ENCODE measurements at places on chromosomes 6 and 20. TPM values are rescaled to one million over a fixed set of nuclear protein-coding genes. Genes with fewer than 3 reads are reported as not detected.

The ASCC3 gene
- 25.1 TPM for polyA plus RNA-seq

The GNAS-AS1 gene
- 1.3 TPM for polyA plus RNA-seq

The LMBRD1 gene
- polyA plus RNA-seq, result 174 TPM

The LYRM2 gene
- polyA plus RNA-seq, result 41.7 TPM

The TFEB gene
- polyA plus RNA-seq, result 11.7 TPM

The PHACTR3 gene
- 13.1 TPM for polyA plus RNA-seq

The BPI gene
- polyA plus RNA-seq, result 0.80 TPM

- DNase-seq, result no peak
These were observed 156.9 kb downstream of the PAX1 start for GRCh38 chr20:21862259-21862946.

- no peak for DNase-seq
These were observed 268.8 kb downstream of the TMEM242 start for GRCh38 chr6:157054531-157054979.

DNA sequence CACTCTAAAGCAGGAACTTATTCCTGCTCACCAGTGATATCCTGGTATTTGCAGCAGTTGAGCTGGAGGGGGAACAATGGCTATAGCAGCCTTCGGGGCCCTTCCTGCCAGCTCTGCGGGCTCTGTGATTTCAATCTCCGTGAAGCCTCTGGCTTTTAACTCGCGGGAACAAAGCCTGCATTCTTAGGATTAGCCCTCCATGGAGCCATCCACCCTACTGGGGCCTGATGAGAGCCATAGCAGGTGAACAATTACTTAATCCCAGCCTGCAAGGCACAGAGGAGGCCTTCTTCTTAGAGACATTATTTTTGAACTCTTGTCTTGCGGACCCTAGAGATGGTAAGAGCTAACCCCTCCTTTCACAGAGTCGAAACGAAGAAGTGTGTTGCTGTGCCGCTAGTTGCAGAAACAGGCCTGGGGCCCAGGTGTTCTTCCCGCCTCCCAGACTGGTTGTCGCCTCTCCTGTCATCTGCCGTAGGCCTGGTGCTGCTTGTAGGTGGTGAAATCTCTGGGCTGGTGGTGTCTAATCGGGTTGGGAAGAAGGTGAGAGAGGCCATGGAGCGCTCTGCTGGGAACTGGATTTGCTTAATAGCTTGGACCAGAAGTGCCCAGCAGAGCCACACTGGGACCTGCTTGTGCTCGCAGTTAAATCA lies 9.7 kb downstream of the GHRH start:
- no peak for DNase-seq

The MUCL3 gene
- polyA plus RNA-seq, result not detected

- no peak for DNase-seq
These were observed 135.1 kb downstream of the EDN3 start for GRCh38 chr20:59435518-59435917.

DNA sequence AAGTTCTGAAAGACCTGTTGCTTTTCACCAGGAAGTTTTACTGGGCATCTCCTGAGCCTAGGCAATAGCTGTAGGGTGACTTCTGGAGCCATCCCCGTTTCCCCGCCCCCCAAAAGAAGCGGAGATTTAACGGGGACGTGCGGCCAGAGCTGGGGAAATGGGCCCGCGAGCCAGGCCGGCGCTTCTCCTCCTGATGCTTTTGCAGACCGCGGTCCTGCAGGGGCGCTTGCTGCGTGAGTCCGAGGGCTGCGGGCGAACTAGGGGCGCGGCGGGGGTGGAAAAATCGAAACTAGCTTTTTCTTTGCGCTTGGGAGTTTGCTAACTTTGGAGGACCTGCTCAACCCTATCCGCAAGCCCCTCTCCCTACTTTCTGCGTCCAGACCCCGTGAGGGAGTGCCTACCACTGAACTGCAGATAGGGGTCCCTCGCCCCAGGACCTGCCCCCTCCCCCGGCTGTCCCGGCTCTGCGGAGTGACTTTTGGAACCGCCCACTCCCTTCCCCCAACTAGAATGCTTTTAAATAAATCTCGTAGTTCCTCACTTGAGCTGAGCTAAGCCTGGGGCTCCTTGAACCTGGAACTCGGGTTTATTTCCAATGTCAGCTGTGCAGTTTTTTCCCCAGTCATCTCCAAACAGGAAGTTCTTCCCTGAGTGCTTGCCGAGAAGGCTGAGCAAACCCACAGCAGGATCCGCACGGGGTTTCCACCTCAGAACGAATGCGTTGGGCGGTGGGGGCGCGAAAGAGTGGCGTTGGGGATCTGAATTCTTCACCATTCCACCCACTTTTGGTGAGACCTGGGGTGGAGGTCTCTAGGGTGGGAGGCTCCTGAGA lies at the start of gene HFE:
HFE (plus strand) TSS at position 146 of the 832 bp plus-strand sequence; CDS start at position 158, 12 bp downstream.
- DNase-seq, result no peak

The RALGAPA2 gene
- 18.9 TPM for polyA plus RNA-seq

The PTCHD4 gene
- 2.6 TPM for polyA plus RNA-seq

- no peak for DNase-seq
These were observed 76.0 kb upstream of the ADTRP start for GRCh38 chr6:11854408-11855165.

The FOXA2 gene
- polyA plus RNA-seq, result not detected

The MRAP2 gene
- 3.1 TPM for polyA plus RNA-seq

The SLC9A8 gene
- 9.8 TPM for polyA plus RNA-seq

DNA sequence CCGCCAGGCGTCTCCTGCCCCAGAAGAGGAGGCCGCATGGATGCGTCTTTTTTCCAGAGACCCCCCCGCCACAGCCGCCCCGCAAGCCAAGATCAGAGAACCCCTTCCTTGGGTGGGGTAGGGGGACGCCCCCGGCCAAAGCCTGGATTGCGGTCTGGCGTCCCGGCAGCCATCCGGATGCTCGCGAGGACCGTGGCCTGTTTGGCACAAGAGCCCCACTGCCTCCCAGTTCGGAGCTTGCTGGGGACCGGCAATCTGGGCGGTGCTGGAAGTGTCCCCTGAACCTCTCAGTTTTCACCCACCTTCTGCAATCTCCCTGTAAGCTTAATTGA lies 924 bp downstream of the FAM162B start:
- DNase-seq, result no peak

- DNase-seq, result no peak
These were observed 111.2 kb upstream of the ADGRF1 start for GRCh38 chr6:47153404-47153755.

The DUSP22 gene
- polyA plus RNA-seq, result 24.4 TPM

DNA sequence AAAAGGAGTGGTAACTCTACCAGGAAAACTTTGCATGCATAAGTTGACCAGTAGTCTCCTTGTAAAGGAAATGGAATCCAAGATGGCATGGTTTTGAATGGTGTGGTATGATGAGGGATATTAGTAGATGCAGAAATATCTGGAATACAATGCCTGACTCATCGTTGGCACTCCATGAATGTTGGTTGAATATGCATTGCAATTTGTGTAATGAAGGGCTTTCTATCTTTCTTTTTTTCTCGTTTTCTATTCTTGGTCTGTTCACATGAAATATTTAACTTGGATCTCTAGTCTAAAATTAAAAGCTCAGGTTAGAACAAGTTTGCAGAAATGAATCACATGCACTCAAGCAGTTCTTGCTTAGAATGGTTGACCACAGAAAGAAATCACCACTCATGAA lies 277.3 kb upstream of the PRND start:
- DNase-seq, result no peak

DNA sequence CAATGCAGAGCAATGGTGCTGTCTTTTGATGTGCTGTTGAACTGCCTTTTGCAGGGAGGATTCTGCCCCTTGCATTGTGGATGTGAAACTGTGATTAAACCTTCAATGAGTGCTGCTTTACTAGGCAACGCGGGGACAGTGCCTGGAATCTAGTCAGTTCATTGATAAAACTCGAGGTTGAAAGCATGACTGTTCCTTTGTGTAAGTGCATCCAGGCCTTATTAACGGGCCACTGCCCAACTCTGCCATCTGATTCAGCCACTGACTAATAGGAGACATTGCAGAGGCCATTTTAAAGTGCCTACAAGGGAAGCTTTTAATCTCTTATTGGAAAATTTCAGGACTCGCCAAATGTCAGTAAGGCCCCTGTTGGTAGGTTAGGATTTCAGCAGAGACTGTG lies 49.3 kb downstream of the SLC35F1 start:
- DNase-seq, result no peak

GRCh38 chr20:47857187-47857568 lies 71.9 kb upstream of the SULF2 start:
- no peak for DNase-seq

DNA sequence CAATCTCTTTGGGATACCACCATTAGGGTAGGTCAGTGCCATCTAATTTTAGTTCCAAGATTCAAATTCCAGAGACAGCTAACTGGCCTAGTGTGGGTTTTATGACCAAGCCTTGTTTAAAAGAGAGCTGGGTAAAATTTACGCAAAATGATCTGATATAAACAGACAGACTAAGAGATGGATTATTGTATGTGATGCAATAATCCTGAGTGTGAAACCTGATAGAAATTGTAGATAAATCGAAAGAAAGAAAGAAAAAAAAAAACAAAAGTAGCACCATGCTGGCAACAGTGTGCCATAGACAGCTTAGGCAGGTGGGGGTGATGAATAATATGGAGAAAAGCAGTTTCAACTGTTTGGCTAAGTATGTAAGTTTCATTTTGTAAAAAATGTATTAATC lies 2.9 kb downstream of the ZNF184 start:
- no peak for DNase-seq

- DNase-seq, result no peak
These were observed 29.1 kb downstream of the RREB1 start for GRCh38 chr6:7136859-7137334.

The PKIB gene
- polyA plus RNA-seq, result 2.1 TPM

The TNNC2 gene
- polyA plus RNA-seq, result 1.1 TPM

GRCh38 chr6:68880050-68880813 lies 245.2 kb downstream of the ADGRB3 start:
- DNase-seq, result no peak

DNA sequence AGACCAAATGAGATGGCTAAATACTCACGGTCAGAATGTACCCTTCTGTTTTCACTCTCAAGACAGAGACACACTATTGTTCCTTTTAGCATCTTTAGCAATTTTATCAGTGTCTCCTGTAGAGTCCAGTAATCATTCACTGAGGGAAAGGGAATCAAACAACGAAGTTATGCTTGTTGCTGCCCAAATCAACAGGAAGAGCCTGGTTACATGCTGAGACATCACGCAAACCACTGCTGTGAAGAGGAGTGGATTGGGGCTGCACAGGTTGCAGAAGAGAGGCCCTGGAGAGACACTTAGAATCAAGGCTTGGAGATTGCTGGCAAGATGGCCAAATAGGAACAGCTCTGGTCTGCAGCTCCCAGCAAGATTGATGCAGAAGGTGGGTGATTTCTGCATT lies 40.5 kb upstream of the B3GAT2 start:
- DNase-seq, result no peak

The BANF2 gene
- not detected for polyA plus RNA-seq

DNA sequence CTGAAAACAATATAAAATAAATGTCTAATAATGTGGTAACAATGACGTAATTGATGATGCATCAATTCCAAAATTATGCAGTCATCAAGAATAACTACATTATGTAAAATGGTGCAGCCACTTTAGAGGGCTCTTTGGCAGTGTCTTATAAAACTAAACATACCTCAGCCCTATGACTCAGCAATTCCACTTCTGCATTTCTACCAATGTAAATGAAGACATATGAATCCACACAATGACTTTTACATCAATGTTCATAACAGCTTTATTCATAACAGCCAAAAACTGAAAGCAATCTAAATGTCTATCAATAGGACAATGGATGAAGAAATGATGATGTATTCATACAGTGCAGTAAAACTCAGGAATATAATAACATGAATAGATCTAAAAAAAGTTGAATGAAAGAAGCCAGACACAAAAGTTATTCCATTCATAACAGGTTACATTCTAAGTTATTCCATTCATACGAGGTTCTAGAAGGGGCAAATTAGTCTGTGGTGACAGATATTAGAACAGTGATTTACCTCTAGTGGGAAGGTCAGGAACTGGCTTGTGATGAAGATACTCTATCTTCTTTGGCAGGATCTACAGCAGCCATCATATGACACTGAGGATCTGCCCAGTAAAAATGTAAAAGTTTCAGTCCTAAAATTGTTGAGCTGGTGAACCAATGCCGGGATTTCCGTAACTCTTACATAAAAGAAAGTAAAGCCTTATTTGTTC lies 396.1 kb downstream of the PLCB1 start:
- DNase-seq, result no peak

- DNase-seq, result no peak
These were observed 419.4 kb downstream of the C6orf118 start for GRCh38 chr6:164889980-164890379.

The TULP1 gene
- polyA plus RNA-seq, result 2.4 TPM

GRCh38 chr6:8172530-8172929 lies 70.2 kb upstream of the EEF1E1 start:
- DNase-seq, result no peak

DNA sequence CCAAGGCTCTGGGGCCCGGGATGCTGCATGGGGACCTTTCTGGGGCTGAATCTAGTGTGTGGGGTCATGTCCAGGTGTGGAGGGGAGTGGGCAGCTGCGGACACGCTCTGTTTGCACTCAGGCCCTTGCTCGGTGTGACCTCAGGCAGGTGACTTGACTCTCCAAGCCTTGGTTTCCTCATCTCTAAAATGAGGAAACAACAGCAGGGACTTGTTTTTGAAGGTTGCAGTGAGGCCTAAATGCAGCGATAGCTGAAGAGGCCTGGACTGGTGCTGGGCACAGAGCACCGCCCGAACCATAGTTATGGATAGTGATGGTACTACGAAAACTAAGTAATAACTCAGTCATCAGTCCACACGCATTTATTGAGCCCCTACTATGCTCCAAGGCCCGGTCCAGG lies 91.8 kb downstream of the NOL4L start:
- no peak for DNase-seq

GRCh38 chr6:112560651-112561050 lies 213.5 kb downstream of the RFPL4B start:
- DNase-seq, result no peak

DNA sequence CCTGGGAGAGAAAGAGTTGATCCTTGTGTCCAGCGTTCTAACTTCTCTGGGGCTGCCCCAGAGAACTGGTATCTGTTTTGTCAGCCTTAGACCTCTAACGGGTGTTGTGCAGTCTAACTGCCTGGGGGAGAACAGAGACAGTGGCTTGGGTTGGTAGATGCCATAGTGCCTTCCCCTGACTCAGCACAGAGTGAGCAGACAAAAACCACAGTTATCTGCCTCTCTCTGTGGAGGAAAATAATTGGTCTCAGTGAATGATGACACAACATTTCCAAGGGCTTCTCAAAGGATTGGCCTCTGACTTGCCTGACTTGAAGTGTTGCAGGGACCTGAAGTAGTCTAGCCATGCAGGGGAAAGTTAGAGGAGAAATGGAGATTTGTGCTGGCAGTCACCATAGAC lies 226.2 kb upstream of the MAN1A1 start:
- no peak for DNase-seq

GRCh38 chr6:44012078-44012493 lies 115.2 kb downstream of the MRPL14 start:
- DNase-seq, result no peak

GRCh38 chr6:64932486-64932885 lies 774.5 kb downstream of the EYS start:
- no peak for DNase-seq

The EHMT2 gene
- polyA plus RNA-seq, result 81.4 TPM

- no peak for DNase-seq
These were observed 245.2 kb downstream of the PHACTR1 start for GRCh38 chr6:12961761-12962160.

All from right renal pelvis (tissue), 4 donors.